Hepatocyte (in vitro differentiated cells): ENCODE measurements at places on chromosomes 6 and 20. TPM values are rescaled to one million over a fixed set of nuclear protein-coding genes. Genes with fewer than 3 reads are reported as not detected.

The NOTCH4 gene
- 3.6 and 5.0 TPM in 2 replicates for total RNA-seq

The ATP6V1G2 gene
- 0.63 and 0.88 TPM in 2 replicates for total RNA-seq

The HLA-DQB2 gene
- total RNA-seq = not detected in 2 replicates

The NUS1 gene
- total RNA-seq = 29.9 and 30.2 TPM in 2 replicates

- H3K36me3 ChIP-seq = no peaks in the 10 kb centered on the region
- no peak overlapping the region for H3K4me3 ChIP-seq
- DNase-seq = no peak
- H3K27ac ChIP-seq = no peak overlapping the region
These were observed 63.8 kb downstream of the ELOVL5 start for GRCh38 chr6:53284901-53285300.

DNA sequence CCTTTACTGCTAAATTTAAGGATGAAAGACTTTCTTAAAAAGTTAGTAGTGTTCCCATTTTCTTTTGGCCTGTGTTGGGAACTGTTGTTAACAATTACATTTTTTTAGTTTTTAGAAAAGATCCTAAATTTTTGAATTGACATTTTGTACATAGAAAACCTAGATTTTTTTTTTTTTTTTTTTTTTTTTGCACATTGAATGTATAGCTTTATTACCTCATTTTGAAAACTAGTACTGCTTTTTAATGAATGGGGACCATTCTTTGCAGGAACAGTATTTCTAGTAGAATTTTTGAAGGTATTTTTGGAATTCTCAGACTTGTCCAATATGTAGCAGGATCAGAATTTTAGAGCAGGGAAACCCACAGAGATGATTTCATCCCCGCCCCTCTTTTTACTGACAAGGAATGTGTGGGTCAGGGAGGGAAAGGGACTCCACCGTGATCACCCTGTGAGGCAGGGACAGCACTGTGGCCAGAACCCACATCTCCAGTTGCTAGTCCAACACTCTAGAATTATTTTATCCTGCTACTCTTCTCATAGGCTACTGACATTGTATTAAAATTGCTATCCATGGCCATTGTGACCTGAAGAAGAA lies 154.4 kb upstream of the SUPT3H start:
- peaks cover 7% of the 10 kb centered on the region for H3K4me1 ChIP-seq
- no peak for DNase-seq
- H3K27ac ChIP-seq = peak overlapping the region; percentile 62
- H3K4me3 ChIP-seq = no peak overlapping the region
- H3K27me3 ChIP-seq = no peaks in the 10 kb centered on the region

- H3K4me3 ChIP-seq = no peak overlapping the region
- H3K4me1 ChIP-seq = no peaks in the 10 kb centered on the region
- peak; percentile 52 for DNase-seq
- peak overlapping the region; percentile 44 for H3K27ac ChIP-seq
- H3K36me3 ChIP-seq = no peaks in the 10 kb centered on the region
These were observed 17.4 kb upstream of the HM13 start for GRCh38 chr20:31496761-31497295.

GRCh38 chr20:11267131-11267761 lies 593.4 kb upstream of the JAG1 start:
- H3K27me3 ChIP-seq = no peaks in the 10 kb centered on the region
- peak; percentile 84 for DNase-seq
- peaks cover 15% of the 10 kb centered on the region for H3K4me1 ChIP-seq

DNA sequence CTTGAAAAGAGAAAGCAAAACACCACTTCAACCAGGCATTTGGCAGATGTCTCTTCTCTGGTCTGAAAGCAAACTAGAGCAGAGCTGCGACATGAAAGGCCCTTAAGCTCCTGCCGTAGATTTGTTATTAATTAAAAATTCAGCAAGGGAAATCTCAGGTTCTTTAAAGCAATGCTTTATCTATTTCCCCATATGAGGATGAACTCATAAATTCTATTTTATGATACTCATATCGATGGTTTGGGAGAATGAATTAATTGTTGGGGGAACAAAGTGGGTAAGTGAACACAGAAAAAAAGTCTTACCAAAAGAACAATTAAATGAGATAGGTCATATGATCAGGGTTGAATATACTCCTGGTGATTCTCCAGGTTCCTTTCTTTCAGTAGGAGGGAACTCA lies 464.7 kb upstream of the SLC35B3 start:
- H3K36me3 ChIP-seq = no peaks in the 10 kb centered on the region

DNA sequence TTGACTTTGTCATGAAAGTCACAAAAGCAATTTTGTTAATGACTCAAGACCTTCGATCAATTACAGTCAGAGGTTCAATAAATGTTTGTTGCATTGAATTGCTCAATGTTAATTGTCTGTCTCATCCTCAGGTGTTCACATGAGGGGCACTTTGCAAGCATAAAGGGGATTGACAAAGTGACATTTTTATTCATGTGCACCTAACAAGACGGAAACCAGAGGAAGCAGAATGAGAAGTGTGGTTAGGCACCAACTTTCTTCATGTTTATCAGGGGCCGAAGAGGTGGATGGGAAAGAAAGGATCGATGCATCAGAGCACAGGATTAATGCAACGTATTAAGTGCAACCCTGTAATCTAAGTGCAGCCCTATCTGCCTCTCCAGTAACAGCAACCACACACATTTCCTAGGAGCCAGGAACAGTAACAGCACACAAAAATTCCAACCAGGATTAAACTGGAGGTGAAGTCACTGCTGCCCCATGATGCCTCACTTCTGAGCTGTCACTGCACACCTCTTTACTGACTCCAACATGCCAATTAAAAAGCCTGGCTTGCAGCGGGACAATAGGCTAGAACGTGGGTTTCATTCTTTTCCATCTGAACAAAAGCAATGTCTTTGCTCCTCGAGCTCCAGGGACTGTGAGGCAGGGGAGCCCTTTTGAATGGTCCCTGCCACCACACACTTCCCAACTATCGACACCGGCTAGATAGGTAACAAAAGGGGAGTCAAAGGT lies 262.7 kb downstream of the CD83 start:
- H3K4me3 ChIP-seq = no peak overlapping the region
- H3K4me1 ChIP-seq = peaks cover 6% of the 10 kb centered on the region
- peaks cover 21% of the 10 kb centered on the region for H3K27me3 ChIP-seq
- no peaks in the 10 kb centered on the region for H3K36me3 ChIP-seq
